ENCODE measurements at places on chromosomes 2 and 18.

DNA sequence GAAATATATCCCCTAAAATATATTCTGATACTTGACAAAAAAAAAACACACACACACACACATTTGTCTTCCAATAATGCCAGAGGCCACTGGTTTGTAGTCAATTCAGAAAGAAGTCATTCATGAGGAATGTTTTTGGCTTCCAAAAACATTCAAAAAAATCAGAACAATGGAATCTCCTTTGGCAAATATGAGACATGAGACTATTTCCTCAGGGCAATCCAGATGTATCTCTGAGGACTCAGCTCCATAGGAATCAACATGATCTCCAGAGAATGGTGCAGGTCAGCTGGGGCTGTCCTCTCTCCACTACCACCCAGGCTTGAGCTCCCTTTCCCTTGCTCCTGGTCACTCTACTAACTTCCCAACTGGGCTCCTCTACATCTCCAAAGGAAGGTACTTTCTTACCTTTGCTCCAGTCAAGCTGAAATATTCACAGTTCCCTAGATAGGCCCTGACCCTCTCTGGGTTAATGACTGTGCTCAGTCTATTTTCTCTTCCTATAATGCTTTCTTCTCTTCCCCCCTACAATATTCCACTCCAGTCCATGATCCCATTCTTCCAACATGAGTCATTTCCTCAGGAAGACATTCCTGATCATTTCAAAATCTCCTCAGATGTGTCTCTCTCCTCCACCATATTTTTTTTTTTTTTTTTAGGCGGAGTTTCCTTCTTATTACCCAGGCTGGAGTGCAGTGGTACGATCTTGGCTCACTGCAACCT lies 145.3 kb downstream of the C1D start:
- peak; percentile 80 for DNase-seq

GRCh38 chr2:102147935-102148334 lies 5.4 kb downstream of the IL1R1 start:
- no peak for DNase-seq

DNA sequence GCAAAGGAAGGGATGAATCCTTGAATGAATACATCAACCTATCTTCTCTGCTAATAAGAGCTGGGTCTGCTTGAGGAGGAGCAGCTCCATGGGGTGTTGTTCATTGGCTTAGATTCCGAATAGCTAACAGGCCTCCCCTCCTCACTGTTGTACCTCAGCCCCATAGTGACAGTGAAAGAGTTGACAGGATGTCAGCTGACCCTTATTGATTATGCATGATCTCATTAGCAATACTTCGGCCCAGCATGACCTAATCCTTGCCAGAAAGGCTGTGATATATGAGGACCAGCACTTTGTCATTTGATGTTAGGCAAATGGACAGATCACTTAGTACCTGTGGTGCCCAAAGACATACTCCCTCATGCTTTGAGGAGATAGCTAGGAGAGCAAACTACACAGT lies 1333.7 kb upstream of the CELF4 start:
- DNase-seq = no peak

DNA sequence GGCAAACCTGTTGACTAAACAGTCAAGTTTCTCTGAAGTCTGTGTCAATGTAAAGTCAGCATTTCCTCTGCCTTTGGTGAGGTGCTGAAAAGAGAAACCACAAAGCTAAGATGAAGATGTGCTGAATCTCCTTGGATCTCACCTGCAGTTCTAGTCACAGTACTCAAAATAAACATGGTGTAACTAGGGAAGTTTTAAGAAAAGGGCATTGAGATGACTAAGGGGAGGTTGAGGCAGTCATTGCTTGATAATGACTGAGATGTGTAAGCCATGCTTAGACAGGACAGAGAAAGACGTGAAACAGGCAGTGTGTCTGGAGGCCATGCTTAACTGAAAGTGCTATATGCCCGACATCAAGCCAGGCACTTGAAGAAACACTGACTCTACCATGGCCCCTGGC lies 1010.0 kb upstream of the CELF4 start:
- DNase-seq = no peak

DNA sequence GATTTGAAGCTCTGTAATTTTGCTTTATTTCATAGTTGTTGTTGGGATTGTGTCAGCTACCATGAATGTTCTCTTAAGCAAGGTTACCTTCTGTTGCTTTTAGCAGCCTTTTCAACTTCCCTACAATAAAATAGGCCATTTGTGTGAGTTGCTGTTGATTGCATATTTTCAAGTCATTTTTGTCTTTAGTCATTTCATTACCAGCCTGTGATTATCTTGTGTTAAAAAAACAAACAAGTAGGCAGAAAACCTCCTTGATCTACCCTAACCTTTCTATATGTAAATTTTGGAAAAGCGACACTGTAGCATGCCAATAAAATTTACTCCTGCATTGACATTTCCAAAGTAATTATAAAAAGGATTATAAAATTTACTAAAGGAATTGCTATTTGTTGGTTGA lies 19.3 kb downstream of the GREB1L start:
- no peak for DNase-seq

DNA sequence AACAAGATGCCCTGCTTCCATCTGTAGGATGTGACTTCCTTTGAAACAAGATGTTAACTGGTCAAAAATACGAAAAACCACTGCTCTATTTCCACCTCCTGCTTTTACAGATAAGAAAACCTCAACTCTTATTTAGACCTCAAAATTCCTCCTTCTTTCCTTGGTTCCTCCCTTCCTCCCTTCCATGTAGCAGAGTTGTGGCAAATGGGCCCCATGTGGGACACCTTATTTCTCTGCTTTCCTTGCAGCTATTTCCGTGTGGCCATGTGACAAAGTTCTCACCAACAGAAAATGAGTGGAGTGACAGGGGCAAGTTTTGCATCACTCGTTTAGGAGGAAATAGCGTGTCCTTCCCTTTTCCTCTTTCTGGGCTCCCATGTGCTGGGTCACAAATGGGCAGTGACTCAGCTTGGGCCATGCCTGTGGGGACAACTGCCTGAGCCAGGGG lies 69.4 kb upstream of the SMAD2 start:
- no peak for DNase-seq

GRCh38 chr2:9113916-9114315 lies 92.7 kb upstream of the ASAP2 start:
- no peak for DNase-seq

- DNase-seq = no peak
Measured at GRCh38 chr2:227627769-227628168, 10.5 kb downstream of the SCYGR4 start.

DNA sequence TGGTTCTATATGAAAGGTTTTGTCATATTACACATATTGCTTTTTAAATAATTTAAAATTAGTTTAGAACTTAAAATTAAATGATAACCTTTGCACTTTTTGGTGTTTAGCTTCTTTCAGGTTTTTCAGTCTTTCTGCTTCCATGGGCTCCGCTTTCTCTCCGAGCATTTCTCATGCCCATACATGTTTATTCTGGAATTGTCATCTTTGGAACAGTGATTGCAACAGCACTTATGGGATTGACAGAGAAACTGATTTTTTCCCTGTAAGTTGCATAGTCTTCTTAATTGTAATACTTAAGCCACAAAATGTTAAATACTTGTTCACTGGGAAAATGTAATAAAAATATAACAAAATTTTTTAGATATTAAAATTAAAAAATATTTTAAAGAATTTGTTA lies 31.0 kb downstream of the CYBRD1 start:
- no peak for DNase-seq

DNA sequence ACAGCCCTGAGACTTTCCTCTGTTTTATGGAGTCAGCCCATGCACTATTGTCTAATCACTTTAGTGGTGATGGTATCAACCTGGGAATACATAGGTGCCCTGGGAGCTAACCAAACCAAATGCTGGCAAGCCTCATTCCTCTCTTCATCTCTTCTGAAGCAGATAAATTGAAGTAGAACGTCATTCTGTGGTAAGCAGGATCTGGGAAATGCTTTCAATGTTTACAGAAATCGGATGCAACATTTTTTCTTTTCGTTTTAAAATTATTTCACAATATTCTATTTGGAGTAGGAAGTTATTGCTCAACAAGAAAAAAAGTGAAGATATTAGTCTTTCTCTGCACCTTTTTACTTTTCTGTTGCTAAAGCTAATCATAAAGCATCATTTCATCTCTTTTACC lies 114.2 kb downstream of the RBMS1 start:
- no peak for DNase-seq

DNA sequence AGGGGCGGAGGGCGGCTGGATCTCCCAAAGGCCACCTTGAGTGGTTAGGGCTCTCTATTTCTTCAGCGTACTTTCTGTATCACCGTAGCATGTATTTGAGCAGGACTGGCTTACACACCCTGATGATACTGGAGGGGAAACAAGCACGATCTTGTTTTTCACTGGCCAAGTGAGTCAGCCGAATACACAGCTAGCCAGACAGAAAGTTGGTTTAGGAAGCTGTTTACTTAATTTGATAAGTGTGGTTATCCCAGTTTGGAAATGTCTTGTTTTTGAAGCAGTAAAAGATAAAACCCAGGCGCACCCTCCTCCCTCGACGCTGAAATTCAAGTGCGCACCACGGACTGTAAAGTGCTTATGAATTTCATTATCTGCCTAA lies 582 bp downstream of the RIOK3 start:
- no peak for DNase-seq

DNA sequence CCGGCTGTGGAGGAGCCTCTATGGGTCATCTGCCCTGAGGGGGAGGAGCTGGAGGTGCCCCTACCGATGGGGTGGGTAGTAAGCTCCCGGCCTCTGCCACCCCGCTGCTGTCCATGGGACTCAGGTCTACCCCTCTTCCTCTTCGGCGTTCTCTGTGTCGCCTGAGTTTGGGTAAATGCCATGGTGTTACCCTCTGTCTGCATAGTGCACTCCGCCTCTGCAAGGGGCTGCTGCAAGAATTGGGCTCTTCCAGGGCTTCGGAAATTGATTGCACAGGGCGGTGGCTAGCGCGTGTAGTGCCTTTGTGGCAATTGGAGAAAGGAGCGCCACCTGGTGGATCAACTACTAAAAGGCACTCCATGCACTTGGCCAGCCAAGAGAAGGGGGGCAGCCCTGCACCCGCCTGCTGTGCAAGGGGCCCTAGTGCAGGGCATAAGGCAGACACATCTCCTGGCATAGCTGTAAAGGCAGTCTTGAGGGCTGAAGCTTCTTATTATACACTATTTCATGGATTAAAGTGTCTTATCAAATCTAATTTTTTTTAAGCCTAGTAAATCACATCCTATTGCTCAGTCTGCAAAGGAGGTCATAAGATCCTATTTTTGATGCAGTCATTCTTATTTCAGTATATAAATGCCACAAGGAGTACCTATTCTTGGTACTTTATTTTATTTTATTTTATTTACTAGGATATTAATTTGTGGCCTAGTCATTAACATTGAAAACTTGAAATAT lies 308.9 kb downstream of the PDE11A start:
- peak; percentile 90 for DNase-seq

- peak; percentile 55 for DNase-seq
Measured at GRCh38 chr2:26088038-26088643, 54.3 kb downstream of the RAB10 start.

- no peak for DNase-seq
Measured at GRCh38 chr2:27802547-27802946, 31.0 kb downstream of the MRPL33 start.

GRCh38 chr18:37343542-37343851 lies 222.1 kb downstream of the CELF4 start:
- DNase-seq = no peak

- no peak for DNase-seq
Measured at GRCh38 chr18:13559754-13560153, 166.6 kb downstream of the FAM210A start.

GRCh38 chr2:96344011-96344410 lies 8.4 kb downstream of the NCAPH start:
- no peak for DNase-seq

- DNase-seq = no peak
Measured at GRCh38 chr2:199310771-199311585, 146.8 kb downstream of the SATB2 start.

DNA sequence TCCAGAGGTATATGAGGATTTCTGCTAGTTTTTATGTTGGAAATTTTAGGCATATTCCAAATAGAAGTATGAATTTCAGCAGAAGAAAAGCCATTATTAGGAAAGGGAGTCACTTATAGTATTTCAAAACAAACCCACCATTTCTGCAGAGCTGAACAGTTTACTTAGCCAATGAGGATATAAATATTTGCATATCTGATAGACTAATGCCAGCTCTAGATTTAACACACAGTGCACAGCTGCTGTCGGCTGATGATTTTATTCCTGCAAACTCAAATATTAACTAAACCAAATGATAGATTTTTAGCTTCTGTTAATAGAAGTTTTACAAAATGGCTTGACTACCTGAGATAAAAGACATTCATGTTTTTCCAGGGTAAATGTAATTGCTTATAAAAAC lies 375.8 kb upstream of the FANCL start:
- DNase-seq = no peak

DNA sequence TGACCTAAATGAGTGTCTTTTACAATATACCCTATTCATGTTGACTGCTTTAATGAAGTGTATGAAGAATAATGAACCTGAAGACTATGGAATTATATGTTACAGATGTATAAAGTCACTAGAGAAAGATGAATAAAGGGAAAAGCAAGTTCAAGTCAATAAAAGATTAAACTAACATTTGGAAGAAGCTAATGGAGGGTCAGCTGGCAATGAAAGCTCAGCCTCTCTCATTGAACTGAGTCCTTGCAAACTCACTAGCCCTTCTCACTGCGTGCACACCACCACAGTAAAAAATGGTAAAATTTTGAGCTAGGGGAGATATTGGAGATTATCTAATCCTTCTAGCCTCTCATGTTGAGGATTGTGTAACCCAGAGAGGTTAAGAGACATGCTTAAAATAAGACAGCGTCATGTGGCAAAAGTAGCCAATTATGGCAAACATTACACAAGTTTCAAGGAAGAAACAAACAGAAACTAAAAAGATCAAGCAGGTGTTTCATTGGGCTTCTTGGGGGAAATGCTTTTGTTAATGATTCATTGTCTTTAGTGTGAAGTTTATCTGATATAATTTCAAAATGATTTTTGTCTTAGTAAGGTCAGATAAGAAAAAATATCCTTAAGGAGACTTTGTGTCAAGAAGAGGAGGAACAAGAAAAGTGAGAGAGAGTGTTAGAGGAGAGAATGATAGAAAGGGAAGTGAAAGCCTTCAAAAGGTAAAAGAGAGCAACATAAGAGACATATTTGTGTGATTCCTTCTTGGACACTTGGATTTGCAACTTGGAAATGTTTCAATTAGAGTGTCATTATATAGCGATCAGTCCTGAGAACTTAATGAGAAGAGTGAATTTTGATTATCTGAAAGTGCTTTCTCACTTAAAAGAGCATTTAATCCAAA lies 893.7 kb upstream of the FAM98A start:
- no peak for DNase-seq

DNA sequence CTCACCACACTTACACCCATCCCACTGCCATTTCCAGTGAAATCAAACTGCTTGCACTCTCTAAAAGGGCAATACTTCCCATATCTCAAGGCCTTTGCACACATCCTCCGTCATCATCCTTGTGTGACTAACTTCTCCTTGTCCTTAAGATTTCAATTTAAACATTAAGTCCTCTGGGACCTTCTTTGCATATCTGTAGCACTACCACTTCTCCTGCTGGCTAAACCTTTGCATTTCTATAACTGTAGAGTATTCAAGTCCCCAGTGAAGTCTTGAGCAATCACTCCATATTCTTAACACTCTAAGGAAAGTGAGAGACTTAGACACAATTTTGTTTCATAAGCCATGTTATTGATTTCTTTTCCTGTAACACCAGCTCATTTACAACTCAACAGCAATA lies 136.8 kb upstream of the EPHA4 start:
- DNase-seq = no peak

GRCh38 chr18:21183670-21184069 lies 58.4 kb upstream of the GREB1L start:
- DNase-seq = no peak

- DNase-seq = peak; percentile 77
Measured at GRCh38 chr2:79935771-79936657, 368.5 kb downstream of the LRRTM1 start.
